ENCODE measurements at places on chromosomes 11 and 22. TPM values are rescaled to one million over a fixed set of nuclear protein-coding genes. Genes with fewer than 3 reads are reported as not detected.

- peak; percentile 8 for DNase-seq
These were observed 64.7 kb downstream of the DGCR2 start for GRCh38 chr22:19057539-19057938.

DNA sequence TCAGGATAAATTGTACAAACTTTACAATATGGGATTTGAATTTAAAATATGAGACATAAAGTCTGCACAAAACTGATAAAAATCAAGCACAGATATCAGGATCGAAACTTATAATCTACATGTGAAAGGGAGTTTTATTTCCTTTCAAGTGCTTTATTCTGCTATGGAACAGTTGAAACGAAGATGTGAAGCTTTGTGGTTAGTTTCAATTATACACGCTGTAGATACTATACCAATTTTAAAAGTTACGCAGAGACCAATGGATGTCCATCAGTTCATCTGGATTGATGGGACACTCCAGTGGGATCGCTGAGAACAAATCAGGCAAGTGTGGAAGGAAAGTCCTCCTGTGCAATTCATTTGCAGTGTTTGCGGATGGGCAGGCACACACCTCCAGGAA, 34.5 kb upstream of the CAT start:
- DNase-seq = no peak

GRCh38 chr11:45982656-45983470, 60.4 kb downstream of the LARGE2 start:
- DNase-seq = no peak

DNA sequence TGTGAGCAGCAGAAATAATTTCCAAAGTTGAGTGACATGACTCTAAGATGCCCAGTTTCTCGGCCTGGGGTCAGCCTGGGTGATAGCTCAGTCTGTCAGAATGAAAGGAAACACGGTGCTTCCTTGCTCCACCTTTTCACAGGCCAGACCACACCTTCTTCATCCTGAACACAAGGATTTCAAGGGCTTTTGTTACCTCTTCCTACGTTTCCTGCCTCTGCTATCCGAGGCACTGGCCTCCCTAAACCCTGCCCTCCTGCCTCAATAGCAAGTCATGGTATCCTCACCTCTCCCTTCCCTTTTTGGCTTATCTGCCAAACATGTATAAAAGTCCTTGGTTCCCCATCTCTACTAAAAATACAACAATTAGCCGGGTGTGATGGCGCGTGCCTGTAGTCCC, 1.7 kb upstream of the OR51E1 start:
- DNase-seq = no peak

DNA sequence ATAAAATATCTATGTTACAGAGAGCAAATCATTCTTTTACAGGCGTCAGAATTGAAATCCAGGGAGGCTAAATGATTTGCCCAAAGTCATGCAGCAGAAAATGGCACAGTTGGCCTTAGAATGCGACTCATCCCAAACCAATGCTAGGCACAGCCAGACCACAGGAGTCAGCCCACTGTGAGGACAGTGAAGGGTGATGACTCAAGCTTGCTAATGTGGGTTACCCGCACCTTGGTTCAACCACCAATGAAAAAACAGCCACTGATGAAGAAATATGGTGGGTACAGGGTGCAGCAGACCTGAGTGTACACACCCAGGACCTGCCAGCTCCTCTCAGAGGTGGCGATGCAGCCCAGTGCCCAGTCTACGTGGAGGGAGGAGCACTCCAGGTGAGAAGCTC, 89.7 kb downstream of the ZC3H12C start:
- no peak for DNase-seq

The MMP12 gene
- not detected for total RNA-seq

- DNase-seq = no peak
These were observed 784 bp downstream of the SULT4A1 start for GRCh38 chr22:43861529-43861928.

The SMTNL1 gene
- total RNA-seq = not detected

DNA sequence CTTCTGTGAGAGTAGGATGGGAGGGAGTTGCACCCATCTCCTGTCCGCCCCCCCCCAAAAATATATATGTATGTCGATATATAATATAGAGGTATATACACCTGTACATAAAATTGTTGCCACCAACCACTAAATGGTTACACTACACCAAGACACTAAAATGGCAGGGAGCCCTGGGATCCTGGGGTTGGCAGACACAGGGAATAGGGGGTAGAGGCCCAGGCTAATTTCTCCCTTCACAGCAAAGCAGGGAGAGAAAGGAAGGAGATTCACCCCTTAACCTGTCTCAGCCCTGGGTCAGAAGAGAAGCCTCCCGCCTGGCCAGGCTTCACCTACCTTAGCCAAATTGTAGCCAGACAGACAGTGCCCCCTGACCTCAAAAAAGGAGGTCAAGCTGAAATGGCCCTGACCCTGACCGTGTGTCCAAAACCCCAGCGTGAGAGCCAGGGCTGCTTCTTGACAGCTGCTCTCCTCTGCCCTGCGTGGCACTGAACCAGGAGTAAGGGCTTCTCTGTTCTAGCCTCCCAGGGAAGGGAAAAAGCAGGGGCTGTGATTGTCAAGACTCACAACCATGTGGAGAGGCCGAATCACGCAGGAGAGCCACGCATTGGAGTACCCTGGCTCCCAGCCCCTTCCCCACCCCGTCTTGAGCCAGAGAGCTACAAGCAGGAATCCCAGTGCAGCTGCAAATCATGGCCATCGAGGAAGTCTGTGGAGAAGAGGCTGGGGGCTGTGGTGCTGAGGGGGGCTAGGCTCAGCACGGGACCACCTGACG, 40.5 kb downstream of the SGSM3 start:
- no peak for DNase-seq

The MPEG1 gene
- 1.7 TPM for total RNA-seq

GRCh38 chr11:126607776-126608541, 252.5 kb downstream of the ST3GAL4 start:
- DNase-seq = no peak

The OR9I1 gene
- not detected for total RNA-seq

GRCh38 chr11:113877670-113878055, 2.3 kb upstream of the USP28 start:
- DNase-seq = no peak

The SEPTIN3 gene
- total RNA-seq = 0.31 TPM

GRCh38 chr11:128161994-128162393, 425.4 kb downstream of the ETS1 start:
- no peak for DNase-seq

GRCh38 chr11:67371189-67371910, 2.0 kb downstream of the CLCF1 start:
- DNase-seq = no peak

GRCh38 chr11:134074766-134075165, 5.9 kb downstream of the JAM3 start:
- no peak for DNase-seq

- DNase-seq = no peak
These were observed 1446.7 kb downstream of the FAM181B start for GRCh38 chr11:81286959-81287358.

The MGAT3 gene
- 7.0 TPM for total RNA-seq

The ACR gene
- not detected for total RNA-seq

- no peak for DNase-seq
These were observed 1.6 kb upstream of the TMEM109 start for GRCh38 chr11:60912223-60912850.

DNA sequence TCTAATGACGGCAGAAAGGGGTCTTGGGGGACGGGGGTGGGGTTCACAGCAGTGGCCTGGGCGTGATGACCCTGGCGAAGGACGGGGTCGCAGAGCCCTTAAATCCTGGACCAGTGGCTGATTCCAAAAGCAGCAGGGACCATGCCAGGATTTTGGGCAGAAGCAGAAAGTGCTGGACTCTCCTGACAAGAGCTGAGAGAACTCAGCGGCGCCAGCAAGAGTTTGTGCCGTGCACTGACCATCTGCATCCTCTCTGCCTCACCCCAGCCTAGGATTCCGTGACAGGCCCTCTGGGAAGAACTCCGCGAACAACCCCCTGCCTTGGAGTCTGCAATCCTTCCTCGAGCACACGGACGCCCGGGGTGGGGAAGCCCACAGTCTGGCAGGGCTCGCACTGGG, 644 bp upstream of the NDUFV1 start:
- no peak for DNase-seq

The TMEM191B gene
- total RNA-seq = 4.4 TPM

The OSBP2 gene
- total RNA-seq = 0.45 TPM

GRCh38 chr11:1505480-1505879, 18.9 kb upstream of the MOB2 start:
- no peak for DNase-seq

GRCh38 chr22:33099593-33099992, 41.4 kb upstream of the SYN3 start:
- no peak for DNase-seq

The VPS11 gene
- total RNA-seq = 41.2 TPM

DNA sequence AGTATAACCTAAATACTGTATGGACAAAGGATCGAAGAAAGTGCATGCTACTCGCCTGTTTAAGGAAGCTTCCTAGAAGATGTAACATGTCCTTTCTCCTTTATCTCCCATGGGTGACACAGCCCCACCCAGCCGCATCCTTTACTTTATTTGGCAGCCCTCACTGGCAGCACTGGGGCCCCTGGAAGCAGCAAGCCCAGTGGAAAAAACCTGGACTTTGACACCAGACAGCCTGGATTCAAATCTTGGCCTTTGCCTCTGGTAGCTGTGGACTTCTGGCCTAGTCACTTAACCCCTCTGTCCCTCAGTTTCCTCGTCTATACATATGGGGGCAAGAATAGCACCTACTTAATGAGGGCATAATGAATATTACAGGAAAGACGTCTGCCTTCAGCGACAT, 67.1 kb downstream of the MYEOV start:
- peak; percentile 4 for DNase-seq

DNA sequence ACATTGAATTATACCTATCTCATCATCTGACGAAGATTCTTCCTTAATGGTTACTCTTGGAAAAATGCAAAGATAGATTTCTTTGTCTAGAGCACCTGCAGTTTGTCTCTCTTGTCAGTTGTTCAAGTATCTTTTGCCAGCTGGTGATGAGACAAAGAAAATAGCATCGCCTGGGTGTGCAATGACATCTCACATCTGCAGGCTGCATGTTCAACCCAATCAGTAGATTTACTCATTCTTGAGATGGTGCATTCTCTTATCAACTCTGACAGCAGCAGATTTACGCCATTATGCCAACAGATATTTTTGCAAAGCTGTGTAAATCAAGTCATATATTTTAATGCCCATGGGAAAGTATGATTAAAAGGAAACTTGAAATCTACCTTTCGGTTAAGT, 164.6 kb upstream of the PDGFD start:
- no peak for DNase-seq

DNA sequence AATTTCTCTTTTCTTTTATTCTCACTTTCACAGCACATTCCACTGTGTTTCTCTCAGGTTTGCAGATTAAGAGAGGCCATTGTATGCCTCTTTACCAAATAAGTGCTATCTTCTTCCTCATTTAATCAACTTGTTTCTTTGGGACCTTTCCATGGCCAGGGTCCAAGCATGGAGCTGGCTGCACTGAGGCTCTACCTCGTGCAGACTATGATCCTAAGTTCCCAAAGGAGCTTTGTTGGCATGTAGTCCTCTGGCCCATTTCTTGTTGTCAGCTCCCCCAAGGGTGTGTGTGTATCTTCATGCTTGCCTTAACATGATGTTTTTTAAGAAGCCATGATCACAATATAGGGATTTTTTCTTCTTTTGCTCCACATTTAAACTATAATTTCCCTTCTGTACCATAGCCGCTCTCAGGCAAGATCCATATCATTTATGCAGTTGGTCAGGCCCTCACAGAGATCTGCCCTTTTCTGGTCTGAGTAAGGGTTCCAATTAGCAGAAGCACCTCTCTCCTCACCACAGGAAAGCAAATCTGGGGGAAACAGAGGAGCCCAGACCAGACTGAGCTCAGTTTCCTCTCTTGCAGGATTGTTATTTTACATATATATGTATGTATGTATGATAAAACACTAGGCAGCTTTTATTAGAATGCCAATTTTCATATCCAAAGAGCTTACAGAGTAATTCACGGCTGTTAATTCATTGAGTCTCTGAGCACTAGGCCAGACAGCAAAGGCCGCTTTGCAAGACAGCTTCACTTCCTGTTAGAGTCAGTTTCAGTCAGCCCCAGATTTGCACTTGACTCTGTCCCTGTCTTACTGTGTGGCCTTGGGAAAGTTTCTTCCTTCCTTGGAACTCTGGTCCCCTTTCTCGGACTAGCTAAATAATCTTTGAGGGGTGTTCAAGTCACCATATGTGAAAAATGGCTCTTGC, 34.3 kb downstream of the CYB5R2 start:
- DNase-seq = no peak

The PKNOX2 gene
- total RNA-seq = not detected

The ESAM gene
- 0.97 TPM for total RNA-seq
